HFFc6 (cell line): ENCODE measurements at places on chromosomes 3 and 15. TPM values are rescaled to one million over a fixed set of nuclear protein-coding genes. Genes with fewer than 3 reads are reported as not detected.

GRCh38 chr3:183202004-183202722, 39.6 kb upstream of the LAMP3 start:
- no peak for DNase-seq

- no peak for DNase-seq
These were observed 89.4 kb downstream of the ADAMTS17 start for GRCh38 chr15:100252359-100252758.

DNA sequence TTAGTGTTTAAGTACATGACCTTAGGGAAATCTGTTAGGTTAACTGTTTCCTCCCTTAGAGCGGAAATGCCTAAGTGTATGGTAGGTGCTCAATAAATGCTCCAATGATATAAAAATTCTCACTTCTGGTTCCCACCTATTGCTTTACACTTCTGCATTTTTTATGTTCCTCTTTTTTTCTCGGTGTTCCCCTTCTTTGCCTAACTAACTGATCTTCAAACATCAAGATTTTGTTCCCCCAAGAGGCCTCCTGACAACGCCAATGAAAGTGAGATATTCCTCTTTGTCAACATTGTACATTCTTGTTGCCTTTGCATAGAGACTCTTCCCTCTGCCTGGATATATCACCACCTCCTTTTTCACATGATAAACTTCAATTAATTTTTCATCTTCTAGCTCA, 17.4 kb downstream of the SLC35A5 start:
- no peak for DNase-seq

- no peak for DNase-seq
These were observed 29.8 kb upstream of the PSMD6 start for GRCh38 chr3:64053117-64053516.

- peak; percentile 66 for DNase-seq
These were observed 101.5 kb downstream of the MYRIP start for GRCh38 chr3:39910826-39911464.

GRCh38 chr15:83283813-83284558, 478 bp downstream of the BNC1 start:
- DNase-seq = no peak

GRCh38 chr15:70690491-70691276, 72.7 kb downstream of the UACA start:
- DNase-seq = no peak

DNA sequence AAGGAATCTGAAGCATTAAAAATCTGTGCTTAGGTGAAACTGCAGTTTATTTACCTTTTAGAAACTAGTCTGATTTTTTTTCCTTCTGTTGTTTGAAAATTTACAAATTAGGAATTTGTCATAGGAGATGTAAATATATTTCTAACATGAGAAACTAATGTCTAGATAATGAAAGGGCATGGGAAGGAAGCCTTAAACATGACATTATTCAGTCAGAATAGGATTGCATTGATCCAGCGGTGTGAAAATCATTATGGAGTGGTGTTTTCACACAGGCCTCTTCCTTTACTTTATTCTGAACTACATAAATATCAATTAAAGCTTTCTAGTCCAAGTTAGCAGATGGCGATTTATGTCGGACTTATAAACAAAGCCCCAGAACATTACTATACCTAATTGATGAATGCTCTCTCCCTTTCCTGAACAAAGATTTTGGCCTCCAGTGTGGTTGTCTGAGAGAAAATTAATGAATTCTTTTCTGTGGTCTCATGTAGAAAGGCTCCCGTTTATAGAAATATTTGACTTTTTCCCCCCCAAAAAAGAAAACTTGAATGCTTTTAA, 37.9 kb downstream of the FNDC3B start:
- DNase-seq = no peak

GRCh38 chr3:45751537-45752242, 44.6 kb downstream of the SLC6A20 start:
- DNase-seq = no peak

GRCh38 chr3:77489216-77489615, 449.3 kb downstream of the ROBO2 start:
- no peak for DNase-seq

DNA sequence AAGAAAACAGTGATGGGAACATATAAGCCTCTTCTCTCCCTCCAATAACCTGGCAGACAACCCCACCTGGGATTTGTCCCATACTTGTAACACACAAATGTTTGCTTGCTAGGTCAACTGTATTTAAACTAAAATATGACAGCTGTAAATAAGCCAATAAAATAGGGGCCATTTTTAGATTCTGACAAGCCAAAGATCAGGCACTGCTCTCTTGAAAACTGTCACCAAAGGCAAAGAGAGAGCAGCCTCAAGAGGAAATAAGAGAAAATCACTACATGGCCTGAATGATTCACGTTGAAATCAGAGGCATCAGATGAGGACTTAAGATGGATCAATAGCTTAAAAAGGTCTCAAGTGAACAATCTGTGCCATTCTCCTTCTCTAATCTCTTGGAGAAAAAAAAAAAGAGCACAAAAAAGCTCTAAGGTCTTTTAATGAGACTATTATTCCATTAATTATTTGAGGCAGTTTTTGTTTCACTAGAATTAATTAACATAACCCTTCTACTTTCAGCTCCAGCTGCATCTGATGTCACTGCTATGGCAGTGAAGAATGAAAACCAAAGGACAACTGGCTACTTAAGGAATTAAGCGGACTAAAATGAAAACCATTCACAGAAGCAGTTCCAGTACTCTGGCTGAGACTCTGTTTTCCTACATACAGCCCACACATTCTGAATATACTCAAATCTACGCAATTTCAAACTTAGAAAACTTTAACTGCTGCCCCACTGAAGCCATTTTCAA, 19.0 kb downstream of the MYO5A start:
- no peak for DNase-seq

DNA sequence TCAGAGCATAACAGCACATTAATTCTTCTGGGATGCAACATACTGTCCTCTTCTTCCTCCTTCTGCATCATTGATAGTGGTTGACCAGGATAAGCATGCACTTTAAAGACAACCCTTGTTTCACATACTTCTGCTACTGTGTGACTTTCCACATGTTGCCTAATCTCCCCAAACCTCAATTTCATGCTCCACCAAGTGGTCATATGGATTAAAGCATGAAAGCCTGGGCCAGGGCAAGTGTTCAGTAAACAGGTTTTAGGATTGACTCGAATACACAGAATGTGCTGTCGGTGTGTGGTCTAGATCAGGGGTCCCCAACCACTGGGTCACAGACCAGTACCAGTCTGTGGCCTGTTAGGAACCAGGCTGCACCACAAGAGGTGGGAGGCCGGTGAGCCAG, 22.5 kb upstream of the BFSP2 start:
- DNase-seq = peak; percentile 49

DNA sequence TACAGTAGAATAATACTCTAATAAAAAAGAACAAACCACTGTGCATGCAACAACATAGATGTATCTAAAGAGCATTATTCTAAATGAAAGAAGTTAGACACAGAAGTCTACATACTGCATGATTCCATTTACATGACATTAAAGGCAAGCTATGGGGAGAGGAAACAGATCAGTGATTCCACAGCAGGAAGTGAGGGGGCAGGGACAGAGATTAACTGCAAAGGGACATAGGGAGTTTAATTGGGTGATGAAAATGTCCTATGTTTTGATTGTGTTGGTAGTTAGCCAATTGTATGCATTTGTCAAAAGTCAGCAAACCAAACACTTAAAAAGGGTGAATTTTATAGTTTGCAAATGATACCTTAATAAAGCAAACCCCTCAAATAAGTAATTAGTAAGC, 13.8 kb downstream of the CRYGS start:
- no peak for DNase-seq

GRCh38 chr3:193974191-193974652, 161.7 kb upstream of the HES1 start:
- DNase-seq = peak; percentile 40

- DNase-seq = no peak
These were observed 73.4 kb downstream of the CHSY1 start for GRCh38 chr15:101178479-101178878.

- DNase-seq = no peak
These were observed 24.2 kb downstream of the MITF start for GRCh38 chr3:69763458-69763857.

- DNase-seq = no peak
These were observed 167.6 kb upstream of the ST8SIA2 start for GRCh38 chr15:92226020-92226612.

DNA sequence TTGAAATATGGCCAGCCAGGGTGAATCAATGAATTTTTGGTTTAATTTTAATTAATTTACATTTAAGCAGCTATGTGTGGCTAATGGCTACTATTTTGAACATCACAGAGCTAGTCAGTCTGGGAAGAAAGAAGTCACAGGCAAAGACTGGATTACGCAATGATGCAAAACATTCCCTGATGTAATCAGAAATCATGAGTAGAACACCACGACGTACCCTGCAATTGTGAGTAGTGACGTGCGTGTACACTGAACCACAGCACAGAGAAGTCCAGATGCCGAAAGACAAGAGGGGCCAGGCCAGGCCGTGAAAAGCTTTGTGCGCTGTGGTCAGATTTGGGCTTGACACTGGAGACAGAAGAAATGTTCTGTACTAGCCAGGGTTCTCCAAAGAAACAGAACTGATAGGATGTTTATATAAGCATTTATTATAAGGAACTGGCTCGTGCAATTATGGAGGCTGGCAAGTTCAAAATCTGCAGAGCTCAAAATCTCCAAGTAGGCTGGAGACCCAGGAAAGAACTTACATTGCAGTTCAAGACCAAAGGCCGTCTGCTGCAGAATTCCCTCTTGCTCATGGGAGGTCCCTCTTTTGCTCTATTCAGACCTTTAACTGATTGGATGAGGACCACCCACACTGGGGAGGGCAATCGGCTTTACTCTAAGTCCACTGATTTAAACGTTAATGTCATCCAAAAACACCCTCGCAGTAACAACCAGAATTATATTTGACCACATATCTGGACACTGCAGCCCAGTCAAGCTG, 44.6 kb downstream of the SH3BP5 start:
- DNase-seq = peak; percentile 82

DNA sequence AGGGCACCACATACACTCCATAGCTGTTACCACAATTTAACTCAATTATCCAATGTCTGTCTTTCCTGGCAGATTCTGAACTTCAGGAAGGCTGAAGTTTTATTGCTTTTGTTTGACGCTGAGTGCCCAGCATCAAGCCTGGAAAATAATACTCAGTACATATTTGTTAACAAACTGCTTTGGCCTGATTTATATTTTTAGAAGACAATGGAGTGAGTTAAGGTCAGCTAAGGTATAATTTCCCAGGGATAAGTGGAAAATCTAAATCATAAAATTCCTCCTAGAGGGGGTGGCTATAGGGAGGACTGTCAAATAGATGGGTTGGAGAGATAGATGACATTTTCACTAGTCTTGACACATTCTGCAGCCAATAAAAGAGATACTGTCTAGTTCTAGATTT, 659.4 kb upstream of the ADAMTS9 start:
- DNase-seq = no peak

- DNase-seq = no peak
These were observed 471.0 kb upstream of the PROK2 start for GRCh38 chr3:72255791-72256559.

DNA sequence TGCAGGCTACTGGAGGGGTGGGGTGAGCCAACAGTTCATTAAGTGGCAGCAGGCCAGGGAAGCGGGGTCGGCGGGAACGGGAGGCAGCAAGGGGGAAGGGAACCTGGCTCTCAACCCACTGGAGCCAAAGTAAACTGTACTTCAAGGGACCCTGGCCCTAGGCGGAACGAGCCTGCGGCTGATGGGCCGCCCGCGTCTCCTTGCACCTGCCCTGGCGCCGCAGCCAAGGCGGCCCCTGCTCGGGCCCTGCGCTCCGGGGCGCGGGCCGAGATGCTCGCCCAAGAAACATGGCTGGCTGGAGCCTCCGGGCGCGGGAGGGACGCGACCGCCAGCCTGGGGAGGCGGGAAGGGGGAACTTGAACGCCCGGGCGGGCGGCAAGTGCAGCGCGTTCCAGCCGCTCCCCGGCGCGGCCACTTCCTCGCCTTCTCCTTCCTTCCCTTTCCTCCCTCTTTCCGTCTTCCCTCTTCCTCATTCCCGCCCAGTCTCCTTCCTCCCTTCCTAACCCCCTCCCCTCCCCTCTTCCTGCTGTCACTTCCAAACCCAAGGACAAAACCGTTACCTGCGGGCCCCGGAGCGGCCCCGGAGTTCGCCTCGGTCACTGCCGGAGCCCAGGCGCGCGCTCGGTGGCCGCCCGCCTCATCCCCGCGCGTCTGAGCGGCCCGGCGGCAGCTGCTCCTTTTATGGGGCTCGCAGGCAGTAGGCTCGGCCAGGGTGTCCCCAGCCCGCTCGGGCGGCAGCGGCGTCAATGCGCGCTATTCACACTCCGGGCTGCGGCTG, 489.7 kb downstream of the MAGI1 start:
- no peak for DNase-seq

- DNase-seq = peak; percentile 69
These were observed 8.1 kb downstream of the CAV3 start for GRCh38 chr3:8741581-8742261.

DNA sequence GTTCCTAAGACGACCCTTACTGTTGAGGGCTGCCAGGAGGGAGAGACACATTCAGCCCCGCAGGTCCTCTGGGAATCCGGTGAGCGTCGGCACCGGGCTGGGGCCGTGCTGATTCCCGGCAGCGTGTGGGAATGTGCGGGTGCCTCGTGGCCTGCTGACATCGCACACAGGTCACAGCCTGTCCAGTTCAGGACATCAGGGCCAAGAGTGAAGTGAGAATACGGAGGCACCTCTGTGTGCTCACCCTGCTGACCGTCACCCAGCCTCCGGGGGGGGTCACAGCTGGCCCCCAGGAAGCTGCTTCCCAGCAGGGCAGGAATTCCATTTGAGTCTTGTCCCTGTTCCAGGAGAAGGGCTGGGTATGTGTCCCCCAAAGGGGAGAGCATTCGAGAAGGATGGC, 53.6 kb downstream of the PGPEP1L start:
- DNase-seq = no peak

GRCh38 chr15:49145651-49146609, 9.5 kb downstream of the COPS2 start:
- DNase-seq = peak; percentile 55

DNA sequence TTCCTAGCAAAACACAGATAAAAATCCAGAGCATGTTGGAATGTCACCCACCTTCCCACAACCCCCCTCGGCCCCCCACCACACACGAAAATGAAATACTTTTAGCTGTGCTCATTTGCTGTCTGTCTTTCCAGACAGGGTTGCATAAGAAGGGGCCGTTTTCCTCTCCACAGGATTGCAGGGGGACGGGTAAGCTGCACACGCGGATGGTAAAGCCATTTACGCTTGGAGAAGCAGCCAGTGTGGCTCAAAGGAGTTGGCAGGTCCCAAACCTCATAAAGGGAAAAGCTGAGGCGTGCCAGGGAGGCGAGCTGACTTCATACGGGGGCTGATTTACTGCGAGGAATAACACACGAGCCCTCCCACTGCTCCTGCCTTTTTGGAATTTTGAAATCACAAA, 47.4 kb upstream of the ITGA11 start:
- no peak for DNase-seq

Gene DLEC1
- 0.08 TPM in 1 of 2 replicates, not detected in the other for total RNA-seq

Gene LRRIQ4
- not detected in 3 replicates for total RNA-seq

Gene ACAN
- 0.02 TPM in 1 of 3 replicates, not detected in the others for total RNA-seq

Gene FAM81A
- 0.08 TPM in 1 of 3 replicates, not detected in the others for total RNA-seq

Gene ITIH3
- 0.39 to 0.94 TPM in 2 of 3 replicates, not detected in the other for total RNA-seq

Gene NOX5
- 0.12 to 0.73 TPM (median 0.23 TPM) in 3 replicates for total RNA-seq

Gene CCR3
- not detected in 2 replicates for total RNA-seq

Gene RPSA
- 1,720 to 1,900 TPM (median 1,822 TPM) in 3 replicates for total RNA-seq

Gene MPI
- total RNA-seq = 36.2 to 40.4 TPM (median 39.0 TPM) in 3 replicates

Gene CELF6
- not detected in 3 replicates for total RNA-seq

Gene CGNL1
- 0.07 TPM in 1 of 3 replicates, not detected in the others for total RNA-seq

Gene SCN11A
- total RNA-seq = not detected in 3 replicates

Gene PLA2G4B
- 2.1 to 3.1 TPM (median 2.3 TPM) in 3 replicates for total RNA-seq
